ENCODE measurements at places on chromosomes 3 and 15.

DNA sequence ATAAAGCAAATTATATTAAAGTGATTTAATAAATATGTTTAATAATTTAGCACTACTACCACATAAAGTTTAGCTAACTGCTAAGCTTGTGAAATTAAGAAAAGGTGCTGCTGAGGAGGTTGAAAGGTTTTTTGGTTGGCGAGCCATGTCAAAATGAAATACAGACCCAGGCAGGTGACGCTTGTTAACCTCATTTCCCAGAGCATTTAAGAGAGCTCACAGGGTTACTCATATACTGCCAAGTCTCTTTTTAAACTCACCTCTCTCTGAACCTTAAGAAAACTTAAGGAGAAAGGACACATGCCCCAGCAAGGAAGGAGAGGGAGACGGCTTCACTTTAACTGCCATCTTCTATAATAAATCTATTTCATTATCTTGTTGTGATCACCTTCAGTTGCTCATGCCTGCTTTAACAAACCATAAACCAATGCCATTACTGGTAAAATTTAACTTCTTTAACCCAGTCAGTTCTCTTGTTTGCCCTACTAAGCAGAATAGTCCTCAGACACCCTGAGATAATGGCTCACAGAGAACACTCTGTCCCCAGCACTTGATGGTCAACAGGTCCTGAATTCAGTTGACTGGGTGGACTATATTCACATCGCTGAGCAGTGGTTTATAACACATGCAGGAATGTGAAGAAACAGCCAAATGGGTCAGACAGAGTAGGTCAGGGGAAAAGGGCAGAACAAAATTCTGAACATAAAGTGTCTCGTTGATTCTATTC lies 540.1 kb downstream of the UNC13C start:
- no peak for DNase-seq

DNA sequence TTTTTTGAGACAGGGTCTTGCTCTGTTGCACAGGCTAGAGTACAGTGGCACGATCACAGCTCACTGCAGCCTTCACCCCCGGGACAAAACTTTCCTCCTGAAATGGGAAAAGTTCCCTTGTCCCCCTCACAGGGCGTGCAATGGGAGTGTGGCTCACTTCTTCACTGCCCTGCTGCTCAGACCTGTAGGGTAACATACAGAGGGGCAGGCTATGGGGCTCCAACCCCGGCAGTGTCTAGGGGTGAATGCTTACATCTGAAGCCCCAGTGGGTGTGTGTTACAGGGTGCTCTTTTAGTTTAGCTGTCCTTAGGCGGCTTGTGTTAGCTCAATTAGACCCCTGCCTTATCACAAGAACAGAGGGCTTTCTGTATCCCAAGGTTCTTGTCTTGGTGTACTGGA lies 157.3 kb downstream of the RBPMS2 start:
- no peak for DNase-seq

- DNase-seq = no peak
These were observed 145.9 kb downstream of the OR4M2 start for GRCh38 chr15:22226034-22226790.

DNA sequence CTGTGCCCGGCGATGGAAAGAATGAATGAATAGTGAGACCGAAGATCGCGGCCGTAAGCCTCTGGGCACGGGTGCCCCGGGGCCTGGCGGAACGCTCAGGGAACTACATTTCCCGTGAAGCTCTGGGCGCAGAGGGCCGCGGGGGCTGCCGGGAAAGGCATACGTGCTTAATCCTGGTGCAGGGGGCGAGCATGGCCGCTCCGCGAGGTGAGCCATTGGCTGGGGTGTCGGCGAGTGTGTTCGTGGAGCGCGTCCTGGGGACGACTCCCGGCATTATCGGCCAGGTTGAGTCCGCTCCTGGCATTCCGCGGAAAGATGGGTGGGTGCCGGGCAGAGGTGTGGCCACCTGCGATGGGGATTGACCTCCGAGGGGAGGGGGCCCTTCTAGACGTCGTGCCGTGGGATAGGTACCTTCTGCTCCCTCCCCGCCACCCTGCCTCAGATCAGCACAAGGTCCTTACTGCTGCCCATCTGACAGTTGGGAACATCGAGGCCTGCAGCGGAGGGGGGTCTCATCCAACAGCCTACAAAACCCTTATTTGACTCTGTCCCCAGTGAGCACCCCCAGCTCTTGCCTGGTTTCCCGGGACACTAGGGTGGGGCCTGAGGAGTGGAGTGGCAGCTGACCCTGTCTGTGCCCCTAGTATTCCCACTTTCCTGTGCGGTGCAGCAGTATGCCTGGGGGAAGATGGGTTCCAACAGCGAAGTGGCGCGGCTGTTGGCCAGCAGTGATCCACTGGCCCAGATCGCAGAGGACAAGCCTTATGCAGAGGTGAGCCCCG lies at the start of gene MPI:
Gene MPI, plus strand, starts transcription at position 160 of the 782 bp plus-strand sequence. Its CDS starts 32 bp downstream, at position 192.
- peak; percentile 88 for DNase-seq

GRCh38 chr15:56496635-56497034 lies 31.7 kb upstream of the MNS1 start:
- peak; percentile 52 for DNase-seq

- no peak for DNase-seq
These were observed 30.2 kb downstream of the ARID3B start for GRCh38 chr15:74571191-74571590.

GRCh38 chr3:57696801-57697321 lies 4.0 kb upstream of the DENND6A start:
- no peak for DNase-seq

- DNase-seq = peak; percentile 52
These were observed 14.3 kb upstream of the CCNL1 start for GRCh38 chr3:157174290-157174648.
